ENCODE measurements at places on chromosomes 1 and 21.

DNA sequence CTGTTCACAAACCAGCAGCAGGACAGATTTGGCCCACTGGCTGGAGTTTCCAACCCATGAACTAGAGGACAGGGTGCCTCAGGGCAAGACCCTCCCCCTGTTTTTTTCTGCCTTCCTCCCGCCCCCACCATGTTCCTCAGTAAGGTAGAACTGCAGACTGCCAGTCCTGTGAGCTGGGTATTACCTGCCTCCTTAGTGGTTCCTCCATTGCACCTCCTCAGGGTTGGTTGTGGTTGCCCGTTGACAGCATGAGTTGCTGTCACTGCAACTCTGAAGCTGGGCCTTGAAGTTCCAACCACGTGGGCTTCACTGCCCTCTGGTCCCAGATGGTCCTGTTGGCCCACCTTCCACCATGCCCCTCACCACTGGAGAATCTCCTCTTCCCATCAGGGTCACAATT is 28.8 kb downstream of the TENT5C start:
- no peak for DNase-seq

GRCh38 chr21:36059823-36060158 is 535 bp downstream of the SETD4 start:
- DNase-seq = peak; percentile 64

GRCh38 chr1:65820983-65821382 is 28.3 kb downstream of the PDE4B start:
- DNase-seq = no peak

DNA sequence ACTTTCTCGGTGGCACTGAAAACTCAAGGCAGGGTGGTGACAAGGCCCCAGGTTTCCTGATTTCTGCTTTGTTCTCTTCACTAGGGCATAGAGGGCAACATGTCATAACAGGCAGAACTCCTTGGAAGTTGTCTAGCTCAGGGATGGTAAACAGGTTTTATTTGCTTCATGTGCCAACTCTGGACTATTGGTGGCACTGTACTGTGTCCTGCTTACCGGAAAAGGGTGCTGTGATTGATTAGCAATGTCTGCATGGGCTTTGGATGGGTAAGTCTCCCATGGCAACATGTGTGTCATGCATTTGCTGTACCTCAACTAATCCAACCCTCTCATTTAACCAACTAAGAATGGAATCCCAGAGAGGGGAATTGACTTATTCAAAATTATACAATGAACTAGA is 70.7 kb upstream of the USP24 start:
- DNase-seq = no peak

DNA sequence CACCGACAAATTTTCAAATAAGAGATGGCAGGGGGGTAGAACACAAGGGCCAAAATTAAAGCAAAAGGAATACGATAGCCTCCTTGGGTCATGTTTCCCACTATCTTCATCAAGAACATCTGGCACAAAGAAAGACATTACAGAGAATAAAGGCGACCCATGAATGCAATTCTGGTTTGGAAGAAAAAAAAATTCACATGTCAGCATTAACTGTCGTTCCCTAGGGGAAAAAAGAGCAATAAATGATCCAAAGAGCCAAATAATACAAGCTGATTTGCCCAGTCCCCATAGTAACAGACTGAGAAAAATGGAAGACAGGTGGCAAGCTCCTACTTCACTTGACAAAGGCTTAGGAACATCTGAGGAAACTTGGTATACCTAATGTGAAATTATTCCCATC is 4.5 kb downstream of the STIL start:
- DNase-seq = no peak

- DNase-seq = no peak
Measured at GRCh38 chr1:64983110-64983509, 16.8 kb upstream of the JAK1 start.

DNA sequence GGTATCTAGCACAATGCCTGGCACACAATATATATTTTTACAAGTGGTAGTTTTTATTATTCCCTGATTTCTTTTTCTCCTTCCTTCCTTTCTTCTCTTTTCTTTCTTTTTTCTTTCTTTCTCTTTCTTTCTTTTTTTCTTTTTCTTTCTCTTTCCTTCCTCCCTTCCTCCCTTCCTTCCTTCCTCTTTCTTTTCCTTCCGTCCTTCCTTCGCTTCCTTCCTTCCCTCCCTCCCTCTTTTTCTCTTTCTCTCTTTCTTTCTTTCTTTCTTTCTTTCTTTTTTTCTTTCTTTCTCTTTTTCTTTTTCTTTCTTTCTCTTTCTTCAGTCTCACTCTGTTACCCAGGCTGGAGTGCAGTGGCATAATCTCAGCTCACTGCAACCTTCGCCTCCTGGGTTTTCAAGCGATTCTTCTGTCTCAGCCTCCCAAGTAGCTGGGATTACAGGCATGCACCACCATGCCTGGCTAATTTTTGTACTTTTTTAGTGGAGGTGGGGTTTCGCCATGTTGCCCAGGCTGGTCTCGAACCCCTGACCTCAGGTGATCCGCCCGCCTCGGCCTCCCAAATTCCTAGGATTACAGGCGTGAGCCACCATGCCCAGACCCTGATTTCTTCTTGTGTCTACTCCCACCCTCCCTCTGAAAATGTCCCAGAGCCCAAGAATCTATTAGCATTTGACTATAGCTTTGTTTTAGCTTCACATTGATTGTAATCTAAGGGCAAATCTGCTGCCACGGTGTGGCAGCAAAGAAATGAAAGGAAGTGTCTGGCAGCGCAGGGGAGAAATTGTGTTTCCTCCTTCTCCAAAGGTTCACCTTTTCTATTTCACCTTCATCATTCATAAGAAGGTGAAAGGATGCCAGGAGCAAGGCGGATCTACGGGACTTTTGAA is 19.9 kb upstream of the ABCB10 start:
- DNase-seq = no peak

DNA sequence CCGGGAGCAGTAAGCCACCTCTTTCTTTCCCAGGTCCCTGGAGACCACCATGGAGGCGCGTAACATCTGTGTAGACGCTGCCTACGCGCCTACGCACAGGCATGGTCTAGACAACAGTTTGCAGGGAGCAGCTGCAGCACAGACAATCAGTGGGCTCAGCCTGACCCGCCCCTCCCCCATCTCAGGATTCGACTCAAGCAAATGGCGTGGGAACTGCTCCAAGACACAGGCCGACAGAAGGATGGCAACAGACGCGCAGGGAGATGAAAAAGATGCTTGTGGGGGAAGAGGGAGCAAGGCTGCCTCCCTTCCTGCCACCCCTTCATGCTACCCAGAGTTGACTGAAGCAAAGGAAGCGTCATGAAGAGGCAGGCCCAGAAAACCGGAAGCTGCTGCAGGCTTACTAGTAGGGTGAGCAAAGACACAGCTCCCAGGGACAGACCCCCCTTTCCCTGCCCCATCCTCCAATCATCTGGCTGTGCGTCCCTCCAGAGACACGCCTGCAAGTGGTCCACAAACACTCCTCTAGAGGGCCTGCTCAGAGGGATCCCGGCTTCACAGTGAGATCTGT is 19.5 kb downstream of the STK40 start:
- DNase-seq = no peak

DNA sequence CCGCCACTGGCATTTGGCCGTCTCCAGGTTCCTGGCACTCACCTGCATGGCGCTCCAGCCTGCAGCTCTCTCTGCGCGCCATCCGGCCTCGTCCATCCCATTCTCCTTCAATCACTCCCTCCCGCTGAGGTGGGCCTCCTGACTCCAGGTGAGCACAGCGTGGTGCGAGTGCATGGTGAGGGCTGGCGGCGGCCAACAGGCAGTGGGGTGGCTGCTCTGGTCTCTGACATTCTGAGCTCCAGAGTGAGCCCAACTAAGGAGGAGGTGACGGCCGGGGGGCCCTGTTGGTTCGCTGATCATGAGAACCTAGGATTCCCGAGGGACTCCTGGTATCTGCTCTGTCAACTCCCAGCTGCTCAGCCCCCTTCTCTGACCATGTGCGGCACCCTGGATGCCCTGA is 130.4 kb downstream of the AJAP1 start:
- DNase-seq = no peak

- no peak for DNase-seq
Measured at GRCh38 chr21:28856588-28857250, 136.0 kb downstream of the LTN1 start.

- DNase-seq = no peak
Measured at GRCh38 chr1:110487726-110488125, 31.2 kb downstream of the KCNA10 start.

DNA sequence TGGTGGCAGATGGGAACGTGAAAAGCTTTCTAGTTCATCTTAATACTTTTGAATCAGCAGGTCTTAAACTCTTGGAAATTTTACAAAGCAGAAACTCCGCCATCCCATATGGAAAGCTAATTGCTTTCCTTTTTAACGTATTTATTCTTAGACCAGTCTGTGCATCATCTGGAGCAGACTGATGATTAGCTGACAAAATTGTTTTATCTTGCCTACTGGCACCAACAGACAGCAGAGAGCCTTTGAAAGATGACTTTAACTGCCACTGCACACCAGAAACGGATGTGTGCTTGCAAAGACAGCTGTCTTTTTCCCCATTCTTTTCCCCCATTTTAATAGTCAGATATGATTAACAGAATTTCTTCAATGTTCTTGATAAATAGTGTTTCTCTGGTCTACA is 97.0 kb downstream of the PLD5 start:
- DNase-seq = no peak

DNA sequence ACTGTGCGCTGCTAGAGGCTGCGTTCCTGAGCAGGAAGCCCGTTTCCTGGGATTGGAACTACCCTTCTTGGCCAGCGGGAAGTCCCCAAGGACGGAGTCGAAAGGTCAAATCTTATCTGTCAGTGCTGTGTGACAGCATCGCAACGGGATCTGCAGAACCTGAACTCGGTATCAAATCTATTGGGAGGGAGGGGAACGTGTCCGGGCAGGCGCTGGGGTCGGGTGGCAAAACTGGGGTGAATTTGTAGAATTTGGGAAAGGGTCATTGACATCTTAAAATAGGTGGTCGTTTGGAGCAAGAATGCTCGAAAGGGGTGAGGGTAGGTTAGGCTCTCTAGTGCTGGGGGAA is 725 bp upstream of the ARPC5 start:
- no peak for DNase-seq

- DNase-seq = no peak
Measured at GRCh38 chr21:30935121-30935888, 53.9 kb upstream of the KRTAP11-1 start.

DNA sequence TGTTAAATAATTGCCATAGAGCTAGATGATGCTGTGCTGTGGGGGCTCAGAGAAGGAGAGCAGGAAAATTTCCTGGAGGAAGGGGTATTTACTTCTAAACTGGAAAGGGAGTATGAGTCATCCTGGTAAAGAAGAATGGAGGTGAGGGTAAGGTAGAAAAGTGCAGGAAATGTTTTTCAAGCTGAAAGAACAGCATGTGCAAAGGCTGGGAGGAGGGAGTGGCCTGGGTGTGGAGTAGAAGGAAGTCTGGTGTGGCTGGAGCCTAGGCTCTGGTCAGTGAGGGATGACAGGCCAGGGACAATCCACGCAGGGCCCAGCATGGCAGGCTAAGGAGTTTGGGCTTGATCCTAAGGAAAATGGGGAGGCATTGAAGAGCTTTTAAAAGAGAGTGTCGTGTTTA is 45.9 kb downstream of the MATN1 start:
- DNase-seq = no peak

DNA sequence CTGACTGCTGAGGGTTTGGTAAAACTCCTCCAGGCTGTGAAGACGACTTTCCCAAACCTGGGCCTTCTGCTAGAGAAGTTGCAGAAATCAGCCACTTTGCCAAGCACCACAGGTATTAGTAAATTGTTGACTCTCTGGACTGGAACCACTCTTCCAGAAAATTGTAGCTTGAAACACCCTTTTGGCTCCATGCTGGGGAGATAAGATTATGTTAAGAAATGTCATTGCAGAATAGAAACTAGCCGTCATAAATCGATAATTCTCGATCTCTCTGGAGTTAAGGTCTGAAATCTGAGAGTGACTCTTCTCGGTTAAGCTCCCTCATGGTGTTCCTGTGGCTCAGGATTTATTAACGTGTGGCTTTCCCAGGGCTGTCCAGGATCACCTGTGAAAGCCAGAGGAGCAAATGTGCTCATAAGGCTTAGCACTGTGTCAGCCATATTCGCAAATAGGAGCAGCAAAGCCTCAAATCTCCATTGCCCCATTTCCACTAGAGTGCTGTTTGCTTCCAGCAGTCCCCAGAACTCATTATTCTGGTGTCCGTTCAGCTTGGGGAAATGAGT is 54.6 kb downstream of the ZBTB40 start:
- no peak for DNase-seq

- DNase-seq = peak; percentile 53
Measured at GRCh38 chr1:169546087-169546995, 39.9 kb downstream of the F5 start.

DNA sequence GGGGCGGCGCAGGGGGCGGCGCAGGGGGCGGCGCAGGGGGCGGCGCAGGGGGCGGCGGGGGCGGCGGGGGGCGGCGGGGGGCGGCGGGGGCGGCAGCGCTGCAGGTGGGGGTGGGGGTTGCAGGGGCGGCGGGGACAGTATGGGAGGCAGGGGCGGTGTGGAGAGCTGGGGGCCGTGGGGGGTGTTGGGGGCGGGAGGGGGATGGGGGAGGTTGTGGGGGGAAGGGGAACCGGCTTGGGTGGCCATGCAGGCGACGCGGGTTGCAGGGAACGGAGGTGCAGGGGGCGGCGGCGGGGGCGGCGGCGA is 13.0 kb upstream of the SLC19A1 start:
- DNase-seq = no peak

DNA sequence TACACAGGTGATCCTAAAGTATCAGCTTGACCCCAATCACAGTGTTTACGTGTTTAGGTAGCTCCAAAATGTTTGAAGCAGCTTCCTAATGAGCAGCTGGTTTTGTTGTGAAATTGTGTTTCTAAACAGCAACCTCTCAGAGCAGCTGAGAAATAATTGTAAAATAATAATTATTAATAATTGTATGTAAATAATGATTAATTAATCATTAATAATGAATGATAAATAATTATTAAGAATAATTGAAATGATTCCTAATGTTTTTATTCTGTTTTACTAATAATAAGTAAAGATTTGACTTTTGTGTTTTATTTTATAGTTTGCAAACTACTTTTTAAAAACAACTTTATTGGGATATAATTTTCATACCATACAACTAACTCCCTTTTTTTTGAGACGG is 182.2 kb downstream of the URB2 start:
- no peak for DNase-seq

DNA sequence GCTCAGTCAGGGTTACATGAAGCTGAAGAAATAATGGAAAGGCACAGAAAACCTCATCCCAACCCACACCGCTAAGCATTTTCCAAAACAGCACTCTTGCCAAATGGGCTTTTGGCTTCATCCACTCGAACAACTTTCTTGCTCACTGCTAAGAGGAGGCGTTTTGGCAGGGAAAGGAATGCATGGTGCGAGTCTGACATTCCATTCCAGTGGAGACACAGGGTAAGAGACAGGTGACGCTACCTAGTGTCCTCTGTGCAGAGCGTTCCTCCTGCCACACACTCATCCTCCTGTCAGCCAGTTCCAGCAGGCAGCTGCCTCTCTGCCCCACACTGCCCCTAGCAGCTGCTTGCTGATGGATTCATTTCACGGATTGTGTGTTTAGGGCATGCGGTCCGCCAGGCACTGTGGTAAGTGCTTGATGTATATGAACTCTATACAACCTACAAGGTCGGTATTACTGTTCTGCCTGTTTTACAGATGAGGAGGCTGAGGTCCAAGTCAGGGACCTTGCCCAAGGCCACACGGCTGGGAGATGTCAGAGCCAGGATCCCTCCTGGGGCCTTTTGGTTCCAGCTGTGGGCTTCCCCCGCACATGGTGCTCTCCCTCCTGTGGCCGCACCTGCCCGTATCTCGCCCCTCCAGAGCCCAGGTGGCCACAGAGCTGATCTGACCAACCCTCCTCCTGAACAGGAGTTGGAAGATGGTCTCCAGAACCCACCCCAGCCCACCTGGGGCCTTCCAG is 25.7 kb upstream of the BACE2 start:
- DNase-seq = no peak

All from HAP-1 (cell line).